CD14-positive monocyte (primary cell): ENCODE measurements at places on chromosomes 1 and 21.
A peak's percentile ranks its signal among the peaks of the same experiment; 100 is the strongest.

- DNase-seq, result peak; percentile 8
These were observed 682 bp upstream of the RWDD3 start for GRCh38 chr1:95233319-95233736.

DNA sequence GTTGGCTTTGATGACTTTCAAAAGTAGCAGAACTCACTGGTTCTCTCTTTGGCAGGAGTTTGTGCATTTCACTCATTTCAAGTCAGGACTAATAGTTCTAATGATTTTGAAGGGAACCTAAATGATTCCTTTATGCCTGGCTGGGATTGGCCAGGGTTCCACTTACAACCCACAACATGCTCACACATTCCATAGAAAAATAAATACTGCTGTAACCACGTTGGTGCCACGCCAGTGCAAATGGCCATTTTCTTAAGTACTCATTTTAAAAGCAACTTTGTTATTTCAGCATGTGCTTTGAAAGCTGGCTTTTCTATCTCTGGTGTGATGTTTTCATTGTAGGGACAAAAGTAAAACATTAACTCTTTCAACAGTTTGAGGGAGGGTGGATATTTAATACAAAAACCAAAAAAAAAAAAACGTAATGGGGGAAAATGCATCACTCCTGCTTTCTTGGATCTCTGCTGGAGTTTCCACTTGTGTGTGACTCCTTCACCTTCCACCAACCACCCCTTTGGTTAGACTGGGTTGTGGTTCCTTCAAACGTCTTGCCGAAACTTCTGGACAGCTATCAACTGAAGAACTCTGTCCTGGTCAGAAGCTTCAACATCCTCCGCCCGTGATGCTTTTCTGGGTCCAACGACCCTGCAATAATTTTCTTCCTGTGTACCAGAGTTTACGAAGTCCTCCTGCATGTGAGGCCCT, 300.4 kb upstream of the RUNX1 start:
- DNase-seq, result no peak

DNA sequence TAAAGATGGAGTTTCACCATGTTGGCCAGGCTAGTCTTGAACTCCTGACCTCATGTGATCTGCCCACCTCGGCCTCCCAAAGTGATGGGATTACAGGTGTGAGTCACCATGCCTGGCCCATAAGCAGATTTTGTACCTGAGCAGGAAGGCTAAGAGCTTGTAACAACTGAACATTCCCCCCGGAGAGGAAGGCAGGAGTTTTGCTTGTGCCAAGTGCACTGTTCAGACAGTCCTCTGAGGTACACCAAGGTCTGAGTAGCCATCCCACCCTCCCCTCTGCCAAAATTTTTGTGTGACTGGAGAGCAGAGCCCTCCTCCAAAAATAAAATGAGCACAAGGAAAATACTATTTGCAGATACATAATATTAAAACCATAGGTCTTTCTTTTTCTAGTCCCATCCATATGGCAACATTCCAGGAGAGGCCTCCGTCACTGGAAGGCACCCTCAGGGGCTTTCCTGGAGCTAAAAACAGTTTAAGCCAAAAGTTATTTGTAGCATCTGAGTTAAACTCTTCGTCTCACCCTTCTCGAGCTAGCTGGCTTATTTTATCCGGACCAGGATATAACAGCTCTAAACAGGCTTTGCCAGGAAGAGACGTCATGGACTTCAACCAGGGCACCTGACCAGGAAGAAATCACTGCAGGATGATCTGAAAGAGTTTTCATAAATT, 27.2 kb downstream of the CAPN2 start:
- no peak for DNase-seq

- DNase-seq, result peak; percentile 82
These were observed at the start of gene SLAMF7 for GRCh38 chr1:160739098-160739511. TSS of gene SLAMF7 (plus strand) at chr1:160739247. CDS start at chr1:160739302, 55 bp downstream.

DNA sequence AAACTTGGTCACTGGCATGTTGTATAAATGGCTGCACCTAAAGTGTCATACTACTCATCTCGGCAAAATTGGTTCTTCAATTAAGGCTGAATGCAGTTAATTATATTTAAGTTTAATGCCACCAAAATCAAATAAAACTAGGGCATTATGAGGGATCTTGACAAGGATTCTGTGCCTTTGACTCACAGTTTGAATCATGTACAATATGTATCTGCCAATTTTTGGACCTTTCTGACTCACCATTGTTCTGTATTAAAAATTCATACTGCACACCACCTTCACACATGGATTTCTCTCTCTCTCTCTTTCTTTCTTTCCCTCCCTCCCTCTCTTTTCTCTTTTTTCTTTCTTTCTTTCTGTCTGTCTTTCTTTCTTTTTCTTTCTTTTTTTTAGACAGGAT, 14.1 kb upstream of the STXBP3 start:
- no peak for DNase-seq

GRCh38 chr1:18043871-18044270, 63.7 kb upstream of the IGSF21 start:
- no peak for DNase-seq

DNA sequence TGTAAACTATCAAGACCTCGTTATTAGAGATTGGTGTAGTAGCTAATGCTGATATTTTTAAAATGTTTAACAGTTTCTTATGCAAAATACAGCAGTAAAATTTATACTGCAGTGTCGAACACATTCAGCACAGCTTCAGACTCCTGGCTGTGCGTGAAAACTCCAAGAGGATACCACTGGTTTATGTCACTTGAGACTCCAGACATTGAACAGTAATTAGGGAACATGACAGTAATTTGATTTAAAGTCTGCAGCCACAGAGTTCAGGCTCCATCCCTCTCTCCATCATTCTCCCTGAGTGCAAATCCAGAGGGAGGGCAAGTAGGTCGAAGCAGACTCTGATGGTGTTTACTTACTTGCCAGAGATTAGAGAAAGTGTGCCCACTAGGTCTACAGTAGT, 94.2 kb downstream of the AK5 start:
- no peak for DNase-seq

DNA sequence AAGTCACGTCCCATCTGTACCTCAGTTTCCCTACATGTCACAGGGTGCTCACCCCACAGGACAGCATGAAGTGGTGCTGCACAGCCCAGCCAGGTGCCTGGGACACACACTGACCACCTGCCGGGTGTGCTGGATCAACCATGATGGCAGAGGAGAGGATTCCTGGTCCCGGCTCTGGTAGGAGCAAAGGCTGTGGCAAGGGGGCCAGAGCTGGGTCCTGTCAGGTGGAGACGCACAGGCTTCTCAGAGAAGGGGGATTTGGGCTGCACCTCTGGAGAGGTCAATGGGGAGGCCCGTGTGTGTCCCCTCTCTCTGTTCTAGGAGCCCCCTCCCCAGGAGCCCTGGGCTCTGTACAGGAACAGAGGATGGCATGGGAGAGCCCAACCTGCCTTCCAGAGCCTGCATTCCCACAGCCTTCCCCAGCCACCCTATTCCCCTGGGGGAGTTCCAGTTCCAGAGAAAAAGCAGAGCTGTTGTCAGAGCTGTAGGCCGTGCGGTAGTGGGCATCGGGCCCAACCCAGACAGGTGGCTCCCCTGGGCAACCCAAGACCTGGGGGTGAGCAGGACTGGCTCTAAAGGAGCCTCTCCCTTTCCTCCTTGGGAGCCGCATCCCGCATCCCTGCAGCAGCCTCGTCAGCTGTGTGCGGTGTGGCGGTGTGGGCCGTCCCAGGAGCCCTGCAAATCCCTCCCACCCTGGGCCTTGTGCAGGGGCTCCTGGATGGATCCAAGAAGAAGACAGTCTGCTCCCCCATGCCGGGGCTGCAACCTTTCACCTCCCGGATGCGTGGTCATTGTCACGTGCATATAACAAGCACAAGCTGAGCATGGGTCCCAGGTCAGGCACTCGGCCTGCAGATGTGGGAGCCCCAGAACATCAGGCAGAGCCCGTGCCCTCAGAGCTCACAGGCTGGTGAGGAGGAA, 2.9 kb upstream of the TFF3 start:
- DNase-seq, result no peak

DNA sequence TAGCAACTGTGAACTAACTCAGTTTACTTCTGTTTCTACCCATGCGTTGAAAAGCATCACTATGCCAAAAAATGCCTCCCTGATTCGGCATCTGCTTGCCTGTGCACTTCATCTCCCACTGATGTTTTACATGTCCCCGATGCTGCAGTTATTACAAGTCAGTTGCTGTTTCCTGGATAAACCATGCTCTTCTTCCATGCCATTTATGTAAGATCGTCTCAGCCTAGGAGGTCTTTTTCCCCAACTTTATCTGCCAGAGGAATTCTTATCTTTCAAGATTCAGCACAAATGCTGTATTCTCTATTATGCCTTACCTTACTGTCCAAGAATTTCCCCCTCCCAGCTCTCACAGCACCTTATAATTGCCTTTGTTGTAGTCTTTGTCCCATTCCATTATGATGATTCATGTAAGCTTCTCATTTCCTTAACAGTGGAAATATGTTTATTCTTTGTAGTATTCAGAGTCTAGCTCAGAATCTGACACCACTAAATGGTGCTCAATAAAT, 30.0 kb downstream of the PRKACB start:
- DNase-seq, result no peak

- DNase-seq, result no peak
These were observed 387.4 kb upstream of the PKN2 start for GRCh38 chr1:88296642-88297041.

DNA sequence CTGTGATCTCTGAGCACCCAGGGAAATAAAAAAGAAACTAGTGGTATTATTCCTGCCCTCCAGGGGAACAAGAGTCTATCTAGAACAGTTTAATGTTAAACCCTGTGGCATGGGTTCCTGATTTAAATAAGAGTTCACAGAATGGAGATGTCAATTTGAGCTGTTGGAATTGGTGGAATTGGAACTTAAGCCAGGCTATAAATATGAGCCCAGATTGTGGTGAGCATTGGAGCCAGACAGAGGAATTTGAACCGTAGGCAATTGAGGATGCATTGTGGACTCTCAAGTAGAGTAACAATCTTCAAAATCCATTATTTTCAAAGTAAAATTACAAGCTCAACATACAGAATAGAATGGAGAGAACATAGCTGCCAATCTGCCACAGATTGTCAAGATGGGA, 98.2 kb downstream of the NEK7 start:
- DNase-seq, result no peak

DNA sequence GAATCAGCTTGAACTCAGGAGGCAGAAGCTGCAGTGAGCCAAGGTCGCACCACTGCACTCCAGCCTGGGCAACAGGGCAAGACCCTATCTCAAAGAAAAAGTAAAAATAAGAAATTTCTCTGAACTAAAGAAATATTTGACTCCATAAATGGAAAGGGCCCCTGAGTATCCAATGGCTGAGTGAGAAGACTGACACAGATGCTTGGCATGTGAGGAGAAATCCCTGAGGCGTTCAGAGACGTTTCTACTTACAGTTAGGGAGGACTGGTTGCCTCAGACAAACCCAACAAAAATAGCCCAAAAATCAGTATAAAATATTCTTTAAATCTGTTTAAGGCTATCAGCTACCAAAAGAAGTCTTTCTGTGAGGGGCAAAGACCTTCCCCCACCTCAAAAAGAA, 3.0 kb upstream of the SUMO3 start:
- DNase-seq, result no peak

DNA sequence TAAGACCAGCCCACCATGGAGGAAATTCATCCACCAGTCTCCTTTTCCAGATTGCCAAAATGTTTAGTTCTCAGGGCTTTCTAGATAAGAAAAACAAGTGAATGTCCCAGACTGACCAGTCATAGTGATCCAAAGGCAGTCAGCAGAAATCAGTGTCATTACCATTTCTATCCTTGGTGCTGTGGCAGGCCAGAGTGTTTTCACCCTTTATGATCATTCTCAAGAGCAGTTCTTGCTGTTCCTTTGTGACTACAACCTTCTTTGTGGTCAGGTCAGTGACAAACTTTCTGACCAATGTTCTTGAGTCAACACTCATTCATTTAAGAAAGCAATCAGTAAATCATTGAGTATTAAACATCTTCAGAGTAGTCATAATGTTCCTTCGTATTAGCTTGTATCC, 7.3 kb upstream of the DHCR24 start:
- DNase-seq, result no peak

DNA sequence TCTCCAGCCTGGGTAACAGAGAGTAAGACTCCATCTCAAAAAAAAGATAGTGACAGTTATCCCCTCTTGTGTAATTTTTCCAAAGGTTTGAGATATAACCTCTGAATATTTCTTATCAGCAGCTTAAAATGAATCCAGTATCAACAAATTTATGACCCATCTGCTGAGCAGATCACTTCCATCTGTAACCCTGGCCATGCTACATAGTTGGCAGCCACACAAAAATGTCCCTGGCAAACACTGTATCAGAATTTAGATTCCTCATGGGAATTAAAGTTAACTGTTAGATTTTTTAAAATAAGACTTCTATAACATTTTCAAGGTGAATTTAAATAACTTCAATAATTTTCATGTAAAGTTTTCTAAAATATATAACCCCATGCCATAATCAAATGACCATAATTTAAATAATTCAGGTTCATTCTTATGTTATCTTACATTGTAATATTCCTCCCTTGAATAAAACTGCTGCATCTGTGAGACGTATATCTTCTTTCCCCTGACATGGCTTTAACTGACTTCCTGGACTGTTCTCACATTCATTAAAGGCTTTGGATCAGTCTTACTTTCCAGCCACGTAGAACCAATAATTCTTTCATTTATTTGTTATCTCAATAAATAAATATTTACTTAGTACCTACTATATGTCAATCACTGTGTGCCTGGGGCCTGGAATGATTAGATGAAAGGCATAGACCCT, 5.3 kb upstream of the PRPF38B start:
- DNase-seq, result no peak

DNA sequence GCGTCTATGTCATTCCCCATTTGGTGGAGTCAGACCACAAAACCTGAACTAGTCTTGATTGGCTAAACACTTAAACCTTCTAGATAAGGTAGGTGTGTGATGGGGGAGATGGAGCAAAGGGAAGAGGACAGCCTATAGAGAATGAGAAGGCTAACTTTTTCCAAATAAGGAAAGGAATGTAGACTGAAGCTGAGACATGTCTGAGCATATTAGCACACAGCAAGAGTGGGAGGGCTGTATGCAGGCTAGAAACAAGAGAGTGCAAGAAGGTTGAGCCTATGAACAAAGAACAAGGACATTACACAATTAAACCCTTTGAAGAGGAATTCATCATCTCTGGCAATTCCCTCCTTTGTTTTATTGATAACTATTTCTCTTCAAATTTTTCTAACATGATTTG, 89.2 kb upstream of the OLFM3 start:
- DNase-seq, result no peak
